Sciatic nerve (tissue), 2 donors: ENCODE measurements at places on chromosomes 12 and 14.

DNA sequence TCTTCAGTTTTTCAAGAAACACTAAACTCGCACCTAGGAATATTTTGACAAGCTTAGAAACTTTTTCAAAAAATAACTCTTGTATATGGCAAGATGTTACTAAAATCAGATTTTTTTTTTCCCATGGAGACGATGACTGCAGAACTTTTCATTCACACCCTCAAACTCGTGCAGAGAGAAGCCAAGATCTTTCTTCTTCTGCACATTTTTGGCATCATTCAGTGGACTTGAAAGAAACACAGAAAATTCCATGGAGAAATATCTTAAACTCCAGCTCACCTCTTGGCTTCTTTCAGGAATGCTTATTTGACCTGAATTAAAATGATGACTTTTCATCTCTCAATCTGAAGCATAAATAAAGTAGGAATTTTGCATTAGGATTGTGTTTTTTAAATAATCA is 919.4 kb downstream of the NRXN3 start:
- DNase-seq = no peak

DNA sequence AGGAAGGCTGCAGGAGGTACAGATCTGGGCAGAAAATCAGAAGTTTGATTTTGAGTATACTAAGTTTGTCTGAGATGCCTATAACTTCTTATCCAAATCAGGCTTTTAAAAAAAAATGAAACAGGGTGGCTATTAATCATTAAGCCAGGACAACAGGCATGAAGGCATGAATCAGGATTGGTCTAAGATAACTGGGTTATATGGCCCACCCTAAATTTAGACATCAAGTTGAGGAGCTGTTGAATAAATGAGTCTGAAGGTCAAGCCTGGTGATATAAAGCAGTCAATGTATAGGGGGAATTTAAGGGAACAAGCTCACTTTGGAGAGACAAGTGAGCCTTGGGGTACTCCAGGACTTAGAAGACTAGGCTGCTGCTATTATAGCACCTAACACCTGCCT is 28.6 kb downstream of the NEK9 start:
- DNase-seq = no peak

DNA sequence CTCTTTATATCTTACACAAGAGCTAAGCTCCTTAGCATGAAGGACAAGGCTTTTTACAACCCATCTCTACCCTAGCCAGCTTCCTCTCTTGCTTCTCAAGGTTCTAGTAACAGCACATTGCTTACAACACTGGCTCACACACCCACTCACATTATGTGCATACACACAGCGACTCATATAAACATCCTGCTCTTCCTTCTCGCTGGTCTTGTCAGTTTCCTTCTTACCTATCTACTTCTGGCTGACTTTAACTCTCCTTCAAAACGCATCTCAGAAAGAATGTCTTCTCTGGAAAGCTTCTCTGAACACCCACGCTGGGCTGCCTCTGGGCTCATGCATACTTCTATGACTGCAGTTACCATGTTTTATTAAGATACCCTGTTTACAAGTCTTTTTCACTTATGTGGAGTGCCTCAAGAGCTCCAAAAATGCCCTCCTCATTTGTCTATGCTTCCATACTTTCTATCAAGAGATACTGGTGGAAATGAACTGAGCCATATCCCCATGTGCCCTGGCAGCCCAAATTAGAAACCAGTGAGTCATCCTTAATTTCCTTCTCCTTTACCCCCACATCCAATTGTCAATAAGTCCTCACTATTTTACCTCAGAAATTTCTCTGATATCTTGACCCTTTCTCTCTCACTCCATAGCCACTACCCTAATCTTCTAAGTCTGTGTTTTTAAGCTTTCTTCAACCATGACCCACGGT is 126.9 kb upstream of the KRAS start:
- no peak for DNase-seq

DNA sequence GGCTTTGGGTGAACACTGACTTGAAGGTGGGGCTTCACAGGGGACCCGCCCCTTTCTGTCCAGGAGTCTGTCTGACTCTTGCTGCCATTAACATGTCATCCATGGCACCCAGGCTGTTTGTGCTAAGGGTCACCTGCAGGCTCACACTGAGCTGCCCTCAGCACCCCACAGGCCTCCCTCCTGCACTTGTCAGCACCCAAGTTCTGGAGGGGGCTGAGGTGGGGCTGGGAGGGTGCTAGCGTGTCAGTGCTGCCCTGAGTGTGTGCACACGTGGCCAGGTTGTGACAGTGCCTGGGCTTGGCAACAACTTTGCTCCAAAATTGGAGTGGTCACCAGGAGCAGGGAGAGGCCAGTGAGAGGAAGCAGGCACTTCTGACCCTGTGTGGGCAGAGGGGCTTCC is 963.2 kb downstream of the TRHDE start:
- DNase-seq = no peak

- peak; percentile 69 for DNase-seq
These were observed 28.7 kb upstream of the PLD4 start for GRCh38 chr14:104895786-104896661.

DNA sequence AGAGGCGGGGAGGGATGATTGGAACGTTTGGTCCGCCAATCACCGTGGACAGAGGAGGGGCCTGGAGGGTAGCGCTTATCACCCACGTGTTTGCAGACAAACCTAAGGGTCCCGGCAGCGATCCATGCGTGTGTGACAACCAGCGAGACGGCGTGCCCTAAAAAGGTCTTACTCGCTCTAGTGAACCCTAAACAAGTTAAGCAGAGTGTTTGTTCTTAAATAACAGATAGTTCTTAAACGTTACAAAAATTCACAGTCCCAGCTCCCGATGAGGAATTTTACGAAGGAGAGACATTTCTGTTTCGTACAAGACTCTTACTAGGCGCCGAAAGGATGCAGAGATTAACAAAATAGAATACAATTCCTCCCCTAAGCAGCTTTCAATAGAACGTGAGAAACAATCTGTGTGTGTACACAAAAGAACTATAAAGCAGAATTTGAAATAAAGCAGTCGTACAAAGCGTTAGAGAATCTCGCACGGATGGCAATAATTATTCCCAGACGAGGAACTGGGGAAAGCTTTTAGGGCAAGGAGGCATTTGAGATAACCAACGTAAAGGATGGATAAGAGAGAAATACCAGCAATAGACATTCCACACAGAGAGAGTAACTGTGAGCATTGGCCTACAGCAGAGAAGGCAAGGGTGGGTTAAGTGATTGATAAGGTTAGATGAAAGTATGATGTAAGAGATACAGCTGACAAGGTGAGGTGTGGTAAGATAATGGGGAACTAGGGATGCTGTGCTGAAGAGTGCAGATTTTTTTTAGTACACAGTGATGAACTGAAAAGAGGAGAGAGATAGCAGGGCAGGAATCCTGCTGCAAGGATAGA is 831 bp upstream of the RPS6KA5 start:
- no peak for DNase-seq

DNA sequence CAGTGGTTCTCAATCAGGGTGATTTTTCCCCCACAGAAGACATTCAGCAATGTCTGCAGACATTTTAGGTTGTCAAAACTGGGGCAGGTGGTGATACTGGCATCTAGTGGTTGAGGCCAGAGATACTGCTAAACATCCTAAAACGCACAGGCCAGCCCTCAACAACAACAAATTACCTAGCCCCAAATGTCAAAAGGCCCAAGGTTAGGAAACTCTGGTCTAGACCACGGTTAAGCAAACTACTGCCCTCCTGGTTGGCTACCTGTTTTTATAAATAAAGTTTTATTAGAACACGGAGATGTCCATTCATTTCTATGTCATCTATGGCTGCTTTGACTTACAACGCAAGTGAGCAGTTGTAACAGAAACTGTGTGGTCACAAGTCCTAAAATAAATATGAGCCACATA is 186.7 kb downstream of the EFCAB11 start:
- DNase-seq = no peak

- DNase-seq = peak; percentile 66
These were observed 375 bp downstream of the AJUBA start for GRCh38 chr14:22981876-22982476.

GRCh38 chr14:101705733-101706508 is 55.6 kb upstream of the PPP2R5C start:
- peak; percentile 79 for DNase-seq

DNA sequence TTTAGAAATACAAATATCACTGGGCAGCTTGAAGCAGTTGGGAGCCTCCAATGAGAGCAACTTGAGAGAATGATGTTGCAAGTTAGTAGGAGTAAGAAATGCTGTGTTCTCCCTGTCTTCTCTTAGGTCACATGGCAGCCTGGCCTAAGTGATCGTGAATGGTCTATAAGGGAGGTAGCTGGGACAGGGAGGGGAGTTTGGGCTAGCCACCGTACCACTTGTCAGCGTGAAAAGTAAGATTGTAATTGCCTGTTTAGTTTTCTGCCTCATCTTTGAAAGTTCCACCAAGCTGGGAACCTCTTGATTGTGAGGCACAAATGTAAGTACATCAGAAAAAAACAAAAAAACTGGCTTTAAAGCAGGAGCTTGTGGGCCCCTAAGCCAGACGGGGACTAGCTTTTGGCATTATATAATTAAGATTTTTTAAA is 36.4 kb downstream of the MDM2 start:
- DNase-seq = no peak

- DNase-seq = no peak
These were observed 126.1 kb downstream of the FIGNL2 start for GRCh38 chr12:51722431-51722830.

GRCh38 chr12:51320695-51321320 is 3.2 kb downstream of the BIN2 start:
- DNase-seq = no peak

DNA sequence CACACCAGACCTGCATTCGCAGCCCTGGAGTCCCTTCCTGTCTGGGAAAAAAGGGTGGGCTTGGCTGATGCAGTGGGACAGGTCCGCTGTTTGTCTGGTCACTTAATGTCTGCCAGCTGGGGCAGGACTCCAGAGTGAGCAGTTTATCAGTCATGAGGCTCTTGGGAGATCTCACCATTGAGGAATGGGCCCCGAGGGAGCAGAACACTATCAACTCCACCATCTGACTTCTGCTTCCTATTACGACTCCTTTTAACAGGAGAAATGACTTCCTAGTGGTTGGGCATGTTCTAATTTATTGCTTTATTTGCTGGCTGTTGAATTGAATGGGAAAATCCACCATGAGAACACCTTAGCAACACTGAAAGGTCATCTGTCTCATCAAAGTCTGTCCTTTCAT is 182.5 kb upstream of the RASSF8 start:
- no peak for DNase-seq

- DNase-seq = no peak
These were observed 2.0 kb upstream of the P3H3 start for GRCh38 chr12:6826125-6826733.

DNA sequence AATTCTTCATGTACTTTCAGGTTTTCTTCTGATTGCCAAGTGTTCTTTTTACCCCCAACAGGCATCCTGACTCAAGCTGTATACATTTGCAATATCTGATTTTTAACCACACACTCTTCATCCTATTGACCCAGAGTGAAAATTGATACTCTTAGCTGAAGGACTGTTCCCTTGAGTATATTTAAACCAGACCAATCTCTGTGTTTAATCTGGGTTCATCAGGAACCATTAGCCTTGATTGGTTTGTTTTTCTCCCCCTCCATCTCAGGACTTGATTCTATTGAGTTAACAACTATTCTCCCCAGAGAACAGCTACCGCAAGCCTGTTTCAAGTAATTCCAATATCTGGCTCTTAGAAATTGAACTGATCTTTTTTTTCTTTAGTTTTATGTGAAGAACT is 222.3 kb upstream of the NOVA1 start:
- DNase-seq = no peak

DNA sequence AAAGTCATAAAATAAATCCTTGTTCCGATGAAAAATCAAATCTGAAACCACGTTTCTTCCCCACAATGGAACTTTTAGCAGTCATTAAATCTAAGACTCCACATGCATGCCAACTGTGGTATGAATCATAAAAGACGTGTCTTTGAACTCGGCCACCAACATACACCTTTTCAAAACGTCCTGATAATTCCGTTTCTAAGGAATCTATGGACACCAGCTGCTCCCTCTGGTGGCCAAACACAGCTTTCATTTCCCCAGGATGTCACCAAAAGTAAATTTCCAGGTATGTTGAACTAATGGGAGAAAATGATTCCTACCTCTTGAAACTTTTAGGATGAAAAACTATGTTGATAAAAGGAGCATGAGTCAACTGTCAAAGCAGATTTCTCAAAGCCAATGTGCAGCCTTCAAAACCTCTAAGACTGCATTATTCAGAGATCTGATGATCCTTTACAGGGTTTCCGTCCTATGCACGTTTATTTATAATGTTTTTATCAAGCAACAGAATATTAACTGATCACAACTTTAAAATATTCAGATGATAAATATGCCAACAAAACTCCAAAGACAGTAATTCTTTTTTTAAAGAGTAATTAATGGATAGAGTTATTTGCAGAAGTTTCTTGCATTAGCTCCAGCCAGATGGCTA is 96.2 kb downstream of the CIT start:
- peak; percentile 70 for DNase-seq

- DNase-seq = no peak
These were observed 82.8 kb downstream of the BORCS5 start for GRCh38 chr12:12439636-12440035.

- no peak for DNase-seq
These were observed 135.7 kb downstream of the MED13L start for GRCh38 chr12:116141833-116142162.

GRCh38 chr12:83082690-83083276 is 396.1 kb downstream of the TMTC2 start:
- DNase-seq = no peak

DNA sequence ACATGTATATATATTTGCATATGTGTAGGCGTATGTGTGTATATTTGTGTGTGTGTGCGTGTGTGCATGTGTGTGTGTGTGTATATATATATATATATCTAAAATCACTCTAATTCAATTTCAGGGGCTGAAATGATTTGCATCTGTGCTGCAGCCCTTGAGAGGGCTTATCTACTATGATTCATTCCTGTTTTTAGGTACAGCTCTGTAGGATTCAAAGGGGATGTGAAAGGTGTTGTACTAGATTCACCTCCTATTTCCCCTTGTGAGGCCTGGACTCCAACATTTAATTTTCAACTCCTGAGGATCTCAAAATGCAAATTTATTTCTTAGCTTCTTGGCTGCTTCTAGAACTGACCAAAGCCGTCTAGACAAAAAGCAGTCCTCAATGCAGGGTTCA is 11.1 kb downstream of the ERP27 start:
- DNase-seq = no peak

DNA sequence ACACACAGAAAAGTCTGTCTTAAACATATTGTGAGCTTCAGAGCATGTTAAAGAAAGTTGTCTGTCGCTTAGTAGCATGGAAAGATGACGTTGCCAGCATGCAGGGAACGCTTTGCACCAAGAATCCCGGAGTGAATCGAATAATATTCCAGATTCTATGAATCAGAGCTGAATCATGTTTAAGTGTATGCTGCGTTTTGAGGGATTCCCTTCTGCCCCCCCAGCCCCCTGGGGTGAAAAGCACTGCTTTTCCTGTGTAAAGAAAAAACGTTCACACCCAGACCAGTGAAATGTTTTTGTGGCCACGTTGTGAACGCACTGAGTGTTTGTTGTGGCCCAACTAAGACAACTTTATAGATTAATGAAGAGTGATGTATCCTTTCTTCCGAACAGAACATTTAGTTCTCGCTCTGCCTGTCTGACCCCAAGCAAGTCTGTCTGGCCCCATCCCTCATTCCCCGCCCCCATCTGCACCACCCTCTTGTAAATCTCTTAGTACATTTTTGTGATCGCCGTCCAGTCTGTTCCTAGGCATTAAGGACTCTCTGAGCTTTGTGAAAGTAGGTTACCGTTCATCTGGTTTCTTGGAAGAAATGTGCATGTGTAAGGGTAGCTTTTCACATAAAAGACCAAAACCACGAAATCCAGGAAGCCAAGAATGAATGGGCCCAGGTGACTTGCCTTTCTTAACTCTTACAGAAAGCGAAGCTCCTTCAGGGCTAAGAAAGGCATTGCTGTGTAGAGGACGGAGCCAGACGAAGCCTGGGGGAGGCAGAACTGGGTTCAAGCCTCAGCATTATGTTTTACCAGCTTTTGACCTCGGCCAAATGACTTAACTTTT is 103.0 kb downstream of the SAMD4A start:
- DNase-seq = no peak
